ENCODE measurements at places on chromosomes 7 and 10. TPM values are rescaled to one million over a fixed set of nuclear protein-coding genes. Genes with fewer than 3 reads are reported as not detected.

DNA sequence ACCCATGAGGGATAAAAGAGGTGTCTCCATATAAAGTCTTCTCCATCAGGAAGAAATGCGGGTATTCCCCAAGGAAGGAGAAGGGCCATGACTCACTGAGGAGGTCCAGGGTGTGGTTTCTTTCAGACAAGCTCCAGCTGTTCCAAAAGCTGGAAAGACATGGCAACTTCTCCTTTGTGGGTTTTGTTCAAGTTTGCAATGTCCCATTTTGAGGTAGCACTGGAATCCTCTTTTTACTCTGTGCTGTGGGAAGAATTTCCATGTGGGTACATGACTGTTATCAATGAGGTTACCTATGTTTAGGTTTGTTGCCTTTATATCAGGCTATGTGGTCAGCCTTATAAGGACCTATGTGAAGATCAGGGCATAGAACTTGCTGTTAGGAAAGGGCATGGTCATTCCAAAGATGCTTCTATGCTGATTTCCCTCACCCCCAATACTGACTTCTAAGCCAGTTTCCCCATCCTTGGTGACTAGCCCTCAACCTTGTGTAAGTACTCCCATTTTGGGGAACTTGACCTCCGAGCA is 697.5 kb downstream of the INHBA start:
- no peaks in the 10 kb centered on the region for H3K36me3 ChIP-seq
- H3K27ac ChIP-seq: no peak overlapping the region
- no peak overlapping the region for H3K4me3 ChIP-seq
- no peak for DNase-seq
- H3K27me3 ChIP-seq: no peaks in the 10 kb centered on the region
- peaks cover 10% of the 10 kb centered on the region for H3K4me1 ChIP-seq

- H3K4me1 ChIP-seq: no peaks in the 10 kb centered on the region
- no peak overlapping the region for H3K4me3 ChIP-seq
- no peak overlapping the region for H3K27ac ChIP-seq
- H3K36me3 ChIP-seq: no peaks in the 10 kb centered on the region
- DNase-seq: no peak
These were observed 169.1 kb downstream of the DIP2C start for GRCh38 chr10:520402-520787.

- H3K36me3 ChIP-seq: no peaks in the 10 kb centered on the region
- DNase-seq: no peak
- no peaks in the 10 kb centered on the region for H3K27me3 ChIP-seq
- no peaks in the 10 kb centered on the region for H3K4me1 ChIP-seq
These were observed 26.8 kb upstream of the MGMT start for GRCh38 chr10:129440247-129440646.

DNA sequence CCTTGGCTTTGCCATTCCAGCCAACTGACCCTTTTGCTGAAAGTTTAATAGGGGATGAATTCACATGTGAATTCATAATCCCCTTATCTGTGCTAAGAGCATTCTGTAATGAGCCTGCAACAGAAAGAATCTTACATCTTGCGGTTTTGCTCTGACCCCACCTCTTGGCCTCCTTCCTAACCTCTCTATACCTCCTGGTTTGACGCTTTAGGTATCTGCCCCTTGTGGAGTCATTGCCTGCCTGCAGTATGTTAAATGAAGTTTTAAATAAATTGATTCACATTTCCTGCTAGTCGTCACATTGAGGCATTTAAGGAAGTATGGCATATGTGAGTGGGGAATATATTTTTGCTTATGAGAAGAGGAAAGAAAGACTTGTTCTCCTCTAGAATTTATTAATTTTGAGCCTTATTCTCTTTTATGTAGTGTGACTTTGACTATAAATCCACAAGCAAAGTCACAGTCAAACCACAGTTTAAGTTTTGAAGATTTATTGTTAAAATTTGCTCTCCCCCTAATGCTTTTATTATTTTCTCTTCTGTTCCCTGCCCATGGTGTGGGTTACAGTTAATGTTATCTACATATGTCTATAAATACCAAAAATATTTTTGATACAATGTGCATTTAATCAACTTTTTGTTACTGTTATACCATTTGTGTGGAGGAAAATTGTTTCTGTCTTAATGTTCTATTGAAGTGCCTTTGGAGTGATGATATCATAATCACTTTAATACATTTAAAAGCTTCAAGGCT is 60.9 kb downstream of the LRMDA start:
- no peak overlapping the region for H3K4me3 ChIP-seq
- H3K27me3 ChIP-seq: no peaks in the 10 kb centered on the region
- no peaks in the 10 kb centered on the region for H3K4me1 ChIP-seq
- DNase-seq: no peak
- no peaks in the 10 kb centered on the region for H3K36me3 ChIP-seq

- H3K27me3 ChIP-seq: no peaks in the 10 kb centered on the region
- DNase-seq: no peak
- no peaks in the 10 kb centered on the region for H3K4me1 ChIP-seq
- H3K27ac ChIP-seq: no peak overlapping the region
- no peaks in the 10 kb centered on the region for H3K36me3 ChIP-seq
These were observed 17.3 kb upstream of the MKI67 start for GRCh38 chr10:128143531-128143930.

DNA sequence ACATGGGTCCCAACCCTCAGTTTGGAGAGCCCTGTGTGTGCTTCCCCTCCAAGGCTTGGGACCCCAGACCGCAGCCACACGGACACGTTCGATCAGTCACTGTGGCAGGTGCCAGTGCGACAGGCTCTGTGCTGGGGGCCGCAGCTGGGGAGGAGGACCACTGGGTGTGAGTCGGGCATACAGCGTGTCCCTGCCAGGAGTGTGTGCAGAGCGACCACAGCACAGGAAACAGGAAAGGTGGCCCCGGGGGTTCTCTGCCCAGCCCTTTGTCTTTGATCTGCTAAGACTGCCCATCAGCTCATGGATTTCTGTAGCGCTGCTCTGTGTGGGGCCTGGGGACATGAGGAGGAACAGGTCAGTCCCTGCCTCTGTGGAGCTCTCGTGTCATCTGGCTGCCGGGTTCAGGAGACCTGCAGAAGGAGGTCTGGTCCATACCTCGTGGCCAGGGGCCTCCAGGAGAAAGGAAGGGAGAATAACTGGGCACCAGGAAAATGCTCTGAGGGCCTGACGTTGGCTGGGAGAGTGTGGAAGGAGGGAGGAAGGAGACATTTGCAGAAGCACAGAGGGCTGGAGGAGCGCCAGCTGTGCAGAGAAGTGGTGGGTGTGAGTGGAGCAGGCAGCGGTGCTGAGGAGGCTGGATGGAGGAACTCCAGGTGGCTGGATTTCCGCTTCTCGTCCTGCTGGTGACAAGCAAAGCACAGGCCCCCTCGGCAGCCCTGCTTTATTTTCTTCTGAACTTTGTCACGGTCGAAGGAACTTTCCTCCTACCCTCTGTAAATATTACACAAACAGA is 4.1 kb downstream of the NUDT1 start:
- H3K4me3 ChIP-seq: no peak overlapping the region
- H3K27ac ChIP-seq: no peak overlapping the region

- DNase-seq: no peak
These were observed 144.4 kb downstream of the CPED1 start for GRCh38 chr7:121132940-121133339.

DNA sequence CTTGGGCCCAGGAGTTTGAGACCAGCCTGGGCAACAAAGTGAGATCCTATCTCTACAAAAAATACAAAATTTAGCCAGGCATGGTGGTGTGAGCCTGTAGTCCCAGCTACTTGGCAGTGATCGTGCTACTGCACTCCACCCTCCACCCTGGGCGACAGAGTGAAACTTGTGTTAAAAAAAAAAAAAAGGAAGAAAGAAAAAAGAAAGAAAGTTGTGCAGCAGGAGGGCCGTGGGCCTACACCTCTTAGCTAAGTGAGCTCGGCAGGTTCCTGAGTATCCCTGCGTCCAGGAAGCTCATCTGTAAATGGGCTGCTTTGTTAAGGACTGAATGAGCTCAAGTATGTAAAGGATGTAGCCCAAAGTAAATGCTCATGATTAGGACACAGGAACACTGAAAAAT is 155.0 kb downstream of the RNF216 start:
- H3K4me3 ChIP-seq: no peak overlapping the region
- peaks cover 40% of the 10 kb centered on the region for H3K4me1 ChIP-seq
- peaks cover 81% of the 10 kb centered on the region for H3K36me3 ChIP-seq
- no peaks in the 10 kb centered on the region for H3K27me3 ChIP-seq
- H3K27ac ChIP-seq: no peak overlapping the region

- peaks cover 93% of the 10 kb centered on the region for H3K36me3 ChIP-seq
- no peaks in the 10 kb centered on the region for H3K4me1 ChIP-seq
- H3K27me3 ChIP-seq: no peaks in the 10 kb centered on the region
- H3K27ac ChIP-seq: no peak overlapping the region
- no peak for DNase-seq
These were observed 20.5 kb downstream of the EIF3B start for GRCh38 chr7:2374830-2375728.

GRCh38 chr7:155306673-155307470 is 9.2 kb downstream of the INSIG1 start:
- DNase-seq: no peak
- no peaks in the 10 kb centered on the region for H3K27me3 ChIP-seq

DNA sequence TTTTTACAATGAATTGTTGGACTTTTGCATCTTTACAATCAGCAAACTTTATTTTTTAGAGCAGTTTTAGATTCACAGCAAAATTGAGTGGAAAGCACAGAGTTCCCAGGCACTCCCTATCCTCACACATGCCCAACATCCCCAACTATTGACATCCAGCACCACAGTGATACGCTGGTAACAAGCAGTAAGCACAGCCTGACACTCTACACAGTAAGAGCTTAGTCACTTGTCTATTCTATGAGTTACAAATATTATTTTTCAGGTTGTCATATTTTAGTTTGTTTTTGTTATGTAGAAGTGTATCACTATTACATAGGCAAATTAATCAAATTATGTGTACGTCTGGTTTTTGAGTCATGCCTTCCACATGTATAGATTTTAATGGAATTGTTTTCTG is 27.0 kb upstream of the GIMAP7 start:
- H3K36me3 ChIP-seq: no peaks in the 10 kb centered on the region
- peaks cover 7% of the 10 kb centered on the region for H3K4me1 ChIP-seq
- H3K4me3 ChIP-seq: no peak overlapping the region

DNA sequence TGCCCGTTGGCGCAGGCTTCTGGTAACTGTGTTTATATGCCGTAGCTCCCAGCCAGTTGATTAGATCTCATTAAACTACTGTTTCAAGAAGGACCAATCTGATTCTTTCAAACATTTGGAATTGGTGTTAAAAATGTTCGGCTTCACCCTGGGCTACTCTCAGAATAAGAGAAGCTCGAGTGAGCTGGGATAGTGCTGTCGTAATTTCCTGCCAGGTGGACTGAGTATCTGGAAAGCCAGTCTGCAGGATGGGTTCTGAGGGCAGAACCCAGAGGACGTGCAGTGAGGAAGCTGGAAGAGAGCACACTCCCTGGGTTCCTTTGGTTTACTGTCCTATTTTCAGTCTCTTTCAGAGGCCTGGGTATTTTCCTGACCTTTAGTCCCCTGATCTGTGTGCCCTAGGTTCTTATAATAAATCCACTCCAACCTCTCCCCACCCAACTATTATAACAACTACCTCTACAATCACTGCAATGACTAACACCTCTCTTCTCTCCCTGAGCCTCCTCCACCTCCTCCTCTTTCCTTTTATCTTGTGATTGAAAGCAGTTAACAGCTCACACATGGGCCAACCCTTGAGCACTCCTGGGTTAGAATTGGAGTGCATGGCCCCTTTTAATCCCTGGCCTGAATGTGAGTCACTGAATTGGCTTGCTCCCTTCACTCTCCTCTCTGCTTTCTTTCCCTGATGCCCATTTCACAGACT is 63.0 kb downstream of the AOAH start:
- no peak for DNase-seq
- H3K4me3 ChIP-seq: no peak overlapping the region
- H3K27me3 ChIP-seq: no peaks in the 10 kb centered on the region
- no peaks in the 10 kb centered on the region for H3K36me3 ChIP-seq

GRCh38 chr10:96716390-96716789 is 3.9 kb downstream of the PIK3AP1 start:
- H3K4me3 ChIP-seq: no peak overlapping the region
- peaks cover 4% of the 10 kb centered on the region for H3K27me3 ChIP-seq
- H3K27ac ChIP-seq: no peak overlapping the region
- no peak for DNase-seq
- H3K36me3 ChIP-seq: no peaks in the 10 kb centered on the region
- peaks cover 7% of the 10 kb centered on the region for H3K4me1 ChIP-seq

GRCh38 chr10:109886037-109886780 is 37.1 kb downstream of the XPNPEP1 start:
- no peak overlapping the region for H3K4me3 ChIP-seq
- H3K36me3 ChIP-seq: peaks cover 15% of the 10 kb centered on the region
- no peak overlapping the region for H3K27ac ChIP-seq
- no peaks in the 10 kb centered on the region for H3K4me1 ChIP-seq
- no peak for DNase-seq
- H3K27me3 ChIP-seq: no peaks in the 10 kb centered on the region

DNA sequence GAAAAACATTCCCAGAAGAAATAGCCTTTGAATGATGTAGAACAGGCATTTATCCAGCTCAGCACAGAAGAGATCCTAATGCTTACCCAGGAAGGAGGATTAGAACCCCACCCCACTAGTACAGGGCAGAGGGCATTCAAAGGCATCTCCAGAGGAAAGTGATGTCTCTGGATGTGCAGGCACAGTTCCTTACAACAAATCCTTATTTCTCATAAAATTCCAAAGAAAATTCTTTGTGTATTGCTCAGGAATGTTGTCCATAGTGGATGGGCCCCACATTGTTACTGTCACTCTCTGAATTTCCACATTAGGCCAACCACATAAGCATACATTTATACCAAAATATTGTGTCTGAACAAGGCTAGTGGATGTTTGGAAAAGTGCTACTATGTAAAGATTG is 243.0 kb downstream of the ADRA2A start:
- no peaks in the 10 kb centered on the region for H3K27me3 ChIP-seq
- peaks cover 8% of the 10 kb centered on the region for H3K4me1 ChIP-seq
- H3K4me3 ChIP-seq: no peak overlapping the region
- DNase-seq: no peak
- H3K36me3 ChIP-seq: no peaks in the 10 kb centered on the region
- H3K27ac ChIP-seq: no peak overlapping the region

- no peaks in the 10 kb centered on the region for H3K27me3 ChIP-seq
- H3K36me3 ChIP-seq: no peaks in the 10 kb centered on the region
- no peak overlapping the region for H3K27ac ChIP-seq
- H3K4me3 ChIP-seq: no peak overlapping the region
These were observed 89.3 kb downstream of the MKI67 start for GRCh38 chr10:128036746-128037543.

- H3K4me1 ChIP-seq: no peaks in the 10 kb centered on the region
- H3K36me3 ChIP-seq: no peaks in the 10 kb centered on the region
- no peak overlapping the region for H3K4me3 ChIP-seq
- no peak for DNase-seq
- H3K27ac ChIP-seq: no peak overlapping the region
- no peaks in the 10 kb centered on the region for H3K27me3 ChIP-seq
These were observed 49.9 kb upstream of the TMEM26 start for GRCh38 chr10:61503051-61503450.

DNA sequence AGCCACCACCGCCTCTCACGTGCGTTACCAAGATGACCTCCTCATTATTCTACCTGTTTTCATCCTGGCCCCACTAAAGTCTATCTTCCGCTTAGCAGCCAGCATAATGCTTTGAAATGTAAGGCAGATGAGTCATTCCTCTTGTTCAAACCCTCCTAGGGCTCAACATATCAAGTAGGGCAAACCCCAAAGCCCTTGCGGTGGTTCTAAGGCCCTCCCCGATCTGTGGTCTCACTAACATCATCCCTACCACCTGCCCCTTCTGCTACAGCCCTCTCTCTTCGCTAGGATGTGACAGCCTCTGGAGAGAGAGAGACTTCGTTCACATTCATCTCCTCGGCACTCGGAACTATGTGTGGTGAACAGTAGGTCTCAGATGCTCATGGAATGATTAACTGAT is 94.8 kb downstream of the SVIL start:
- H3K4me1 ChIP-seq: peaks cover 53% of the 10 kb centered on the region
- H3K4me3 ChIP-seq: no peak overlapping the region
- peak overlapping the region; percentile 21 for H3K27ac ChIP-seq
- DNase-seq: no peak
- no peaks in the 10 kb centered on the region for H3K36me3 ChIP-seq

AKR1C8 gene
- total RNA-seq: not detected

ASB15 gene
- total RNA-seq: not detected
